Astrocyte (in vitro differentiated cells and primary cell): ENCODE measurements at places on chromosomes 7 and 10.
A peak's percentile ranks its signal among the peaks of the same experiment; 100 is the strongest.

GRCh38 chr7:111255576-111255975 lies 164.6 kb downstream of the LRRN3 start:
- peak; percentile 13 for DNase-seq

- peak; percentile 99 for DNase-seq
These were observed 222.9 kb downstream of the MTERF1 start for GRCh38 chr7:91657483-91658071.

DNA sequence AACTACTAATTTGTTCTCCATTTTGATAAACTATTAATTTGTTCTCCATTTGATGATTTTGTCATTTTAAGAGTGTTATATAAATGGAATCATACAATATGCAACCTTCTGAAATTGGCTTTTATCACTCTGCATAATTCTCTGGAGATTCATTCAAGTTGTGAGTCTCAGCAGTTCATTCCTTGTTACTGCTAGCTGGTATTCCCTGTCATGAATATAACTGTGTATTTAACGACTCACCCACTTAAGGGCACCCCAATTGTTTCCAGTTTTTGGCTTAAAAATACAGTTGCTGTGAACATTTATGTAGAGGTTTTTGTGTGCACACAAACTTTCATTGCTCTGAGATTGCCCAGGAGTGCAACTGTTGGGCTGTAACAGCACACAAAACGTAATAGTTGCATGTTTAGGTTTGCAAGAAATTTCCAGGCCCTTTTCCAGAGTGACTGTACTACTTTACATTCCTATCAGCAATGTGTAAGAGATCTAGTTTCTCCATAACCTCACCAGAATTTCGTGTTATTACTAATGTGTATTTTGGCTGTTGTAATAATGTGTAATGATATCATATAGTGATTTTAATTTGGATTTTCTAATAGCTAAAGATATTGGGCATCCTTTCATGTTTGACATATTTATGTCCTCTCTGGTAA lies 153.2 kb upstream of the ADCY1 start:
- DNase-seq: peak; percentile 56

DNA sequence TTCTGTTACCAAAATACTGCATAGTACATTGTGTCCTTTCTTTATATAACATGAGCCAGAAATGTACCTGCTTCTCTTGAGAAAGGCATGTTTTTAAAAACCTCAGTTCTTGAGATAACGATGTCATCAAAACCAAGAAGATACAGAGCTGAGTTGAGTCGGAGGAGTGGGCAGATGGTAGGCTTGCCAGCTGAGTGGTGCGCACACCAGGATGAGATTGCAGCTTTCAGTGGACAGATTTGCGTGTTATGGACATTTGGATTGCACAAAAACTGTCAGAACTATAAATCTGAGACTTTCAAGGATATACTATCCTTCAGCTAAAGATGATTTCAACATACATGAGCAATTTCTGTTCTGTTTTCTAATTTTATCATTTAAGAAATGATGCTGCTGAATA lies 25.0 kb downstream of the PRKAR2B start:
- no peak for DNase-seq
